ENCODE measurements at places on chromosomes 1 and 21.
A peak's percentile ranks its signal among the peaks of the same experiment; 100 is the strongest.

GRCh38 chr1:118186026-118186425 lies 998 bp upstream of the SPAG17 start:
- no peak for DNase-seq

DNA sequence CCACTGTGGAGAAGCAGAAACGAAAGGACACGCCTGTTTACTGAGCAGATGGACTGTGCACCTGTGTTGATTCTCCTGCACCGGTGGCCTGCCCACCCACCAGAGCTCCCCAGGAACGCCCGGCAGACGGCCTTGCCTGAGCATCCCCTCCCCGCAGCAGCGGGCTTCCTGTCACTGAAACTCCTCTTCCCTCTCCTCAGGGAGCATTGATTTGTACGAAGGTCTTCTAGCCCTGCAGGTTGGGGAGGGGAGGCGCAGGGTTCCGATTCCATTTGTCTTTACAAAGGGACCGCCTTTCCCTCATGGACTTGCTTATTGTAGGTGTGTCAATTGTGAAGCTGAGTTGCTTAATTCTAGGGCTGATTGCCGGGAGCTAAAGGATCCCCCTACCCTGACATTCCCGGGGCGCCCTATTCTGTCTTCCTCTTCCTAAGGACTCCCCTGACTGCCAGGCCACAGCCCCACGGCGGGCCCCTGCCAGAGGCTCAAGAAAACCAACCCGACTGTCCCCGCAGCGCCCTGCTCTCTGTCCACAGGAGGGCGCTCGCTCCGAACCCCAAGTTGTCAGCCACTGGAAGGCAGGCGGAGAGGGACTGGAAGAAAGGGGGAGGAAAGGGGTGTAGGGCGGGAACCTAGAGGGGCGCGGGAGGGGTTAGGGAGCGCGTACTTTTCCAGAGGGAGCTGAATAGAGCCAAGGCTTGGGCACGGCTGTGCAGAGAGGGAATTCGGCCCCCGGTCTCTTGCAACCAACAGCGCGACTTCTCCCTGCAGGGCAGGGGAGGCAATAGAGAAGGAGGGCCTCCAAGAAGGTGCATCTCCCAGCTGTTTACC lies 2.8 kb downstream of the S100A6 start:
- DNase-seq = peak; percentile 53

DNA sequence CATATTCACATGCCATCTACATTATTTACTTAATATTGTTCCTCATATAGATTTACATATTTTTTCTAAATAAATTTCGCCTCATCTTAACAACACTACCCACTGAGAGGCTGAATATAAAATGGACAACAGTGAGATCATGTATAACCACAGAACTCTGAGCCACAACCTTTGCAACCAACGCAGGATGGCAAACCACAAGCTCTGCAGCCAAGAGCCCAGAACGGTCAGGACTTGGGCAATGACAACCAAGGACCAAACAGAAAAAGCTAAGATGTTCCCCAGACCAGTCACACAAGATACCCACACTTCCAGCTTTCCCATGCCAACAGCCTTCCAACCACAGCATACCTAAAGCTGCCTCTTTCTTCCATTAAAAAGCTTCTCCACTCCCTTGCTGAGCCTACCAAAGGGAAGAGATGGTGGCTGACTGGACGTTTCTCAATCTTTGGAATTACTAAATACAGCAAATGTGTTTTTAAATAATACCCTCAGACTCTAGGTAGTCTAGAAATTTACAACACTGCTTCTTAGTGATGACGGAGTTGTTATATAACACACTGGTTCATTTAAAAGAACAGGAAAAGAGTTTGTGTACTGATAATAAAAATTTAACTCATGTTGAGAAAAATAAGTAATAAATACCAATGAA lies 117.9 kb downstream of the AKT3 start:
- DNase-seq = peak; percentile 90

- peak; percentile 16 for DNase-seq
Measured at GRCh38 chr21:40143822-40144525, 276.7 kb downstream of the PCP4 start.

GRCh38 chr1:202656951-202657646 lies 53.2 kb downstream of the SYT2 start:
- DNase-seq = peak; percentile 29

GRCh38 chr1:10934150-10934818 lies 78.2 kb upstream of the TARDBP start:
- no peak for DNase-seq

DNA sequence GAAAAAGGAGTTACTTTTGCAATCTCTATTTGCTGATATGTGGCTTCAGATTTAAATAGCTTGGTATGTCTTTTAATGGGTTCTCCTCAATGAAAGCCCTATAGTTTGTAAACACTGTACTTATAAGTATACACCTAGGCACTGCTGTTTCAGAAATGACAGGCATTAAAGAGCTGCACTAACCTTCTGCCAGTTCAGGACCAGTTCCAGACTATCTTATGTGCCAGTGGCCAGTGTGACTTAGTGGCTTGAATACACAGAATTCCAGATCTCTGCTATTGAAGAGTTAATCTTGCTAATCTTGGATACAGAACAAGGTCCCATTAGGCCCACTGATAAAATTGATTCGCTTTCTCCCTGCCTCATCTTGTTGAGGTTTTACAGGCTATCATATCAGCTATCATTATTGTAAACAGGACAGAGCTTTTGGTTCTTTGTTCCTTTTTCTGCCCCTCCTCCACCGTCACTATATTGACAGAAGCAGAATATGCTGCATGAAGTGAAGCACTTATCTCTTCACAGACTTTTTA lies 337.5 kb downstream of the LRRIQ3 start:
- no peak for DNase-seq

DNA sequence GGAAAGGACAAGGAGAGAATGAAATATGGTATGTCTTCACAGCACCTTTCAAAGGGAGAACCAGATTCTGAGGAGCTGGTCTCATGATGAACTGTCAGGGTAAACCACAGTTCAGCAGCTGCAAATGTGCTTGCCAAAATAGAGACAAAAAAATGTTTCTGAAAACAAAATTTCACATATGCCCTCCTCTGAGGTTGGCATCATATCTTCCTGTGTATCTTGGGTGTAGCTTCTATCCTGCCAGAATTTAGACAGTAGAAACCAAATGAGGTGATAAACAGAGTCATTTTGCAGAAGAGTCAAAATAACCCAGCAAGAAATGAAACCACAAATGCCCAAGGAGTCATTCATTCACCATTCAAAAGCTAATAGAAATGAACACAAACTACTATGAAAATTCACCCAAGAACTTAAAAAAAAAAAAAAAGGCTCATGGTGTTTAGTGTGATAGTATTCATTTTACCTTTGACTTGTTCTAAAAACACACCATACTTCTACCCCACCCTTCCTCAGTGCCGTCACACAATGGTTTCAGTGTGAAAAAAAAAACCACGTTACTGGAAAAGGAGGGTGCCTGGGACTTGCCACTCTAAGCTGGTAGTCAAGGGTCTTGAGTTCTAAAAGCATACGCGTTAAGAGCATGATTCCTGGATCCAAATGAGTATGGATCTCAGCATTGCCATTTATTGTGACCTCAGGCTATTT lies 18.5 kb downstream of the SELL start:
- peak; percentile 61 for DNase-seq

- no peak for DNase-seq
Measured at GRCh38 chr1:225670356-225670755, 17.4 kb upstream of the ENAH start.

GRCh38 chr1:219114014-219114413 lies 59.7 kb upstream of the LYPLAL1 start:
- no peak for DNase-seq

GRCh38 chr1:164772635-164773034 lies 213.7 kb downstream of the PBX1 start:
- peak; percentile 20 for DNase-seq

DNA sequence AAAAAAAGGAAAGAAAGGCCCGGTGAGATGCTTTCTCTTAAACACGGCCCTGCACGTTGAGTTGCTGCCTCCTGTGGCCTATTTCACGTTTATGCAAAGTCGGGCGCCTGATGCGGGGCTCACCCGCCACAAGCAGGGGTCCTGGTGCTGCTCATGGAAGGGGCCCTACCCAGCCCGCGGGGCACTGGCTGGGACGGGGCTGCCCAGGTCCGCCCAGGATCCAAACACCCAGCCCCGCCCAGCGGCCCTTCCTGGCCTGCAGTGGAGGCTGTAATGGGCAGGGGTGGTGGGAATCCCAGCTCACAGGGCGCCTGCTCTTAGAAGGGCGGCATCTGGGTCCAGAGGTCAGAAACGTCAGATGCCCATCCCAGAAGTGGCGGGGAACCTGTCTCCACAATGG lies 1.6 kb downstream of the COL6A2 start:
- no peak for DNase-seq

- DNase-seq = peak; percentile 7
Measured at GRCh38 chr1:63829349-63830327, 55.8 kb downstream of the ROR1 start.

GRCh38 chr21:42155045-42155855 lies 63.7 kb upstream of the ABCG1 start:
- no peak for DNase-seq

DNA sequence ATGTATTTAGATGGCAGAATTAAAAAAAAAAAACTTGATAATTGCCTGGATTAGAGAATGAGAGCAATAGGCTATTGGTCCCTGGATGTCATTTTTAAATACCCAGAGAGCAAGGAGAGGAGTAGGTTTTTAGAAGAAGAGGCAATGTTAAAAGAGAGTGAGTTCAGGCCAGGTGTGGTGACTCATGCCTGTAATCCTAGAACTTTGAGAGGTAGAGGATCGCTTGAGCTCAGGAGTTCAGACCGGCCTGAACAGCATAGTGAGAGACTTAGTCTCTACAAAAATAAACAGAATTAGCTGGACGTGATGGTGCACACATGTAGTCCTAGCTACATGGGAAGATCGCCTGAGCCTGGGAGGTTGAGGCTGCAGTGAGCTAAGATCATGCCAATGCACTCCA lies 15.9 kb upstream of the MUTYH start:
- no peak for DNase-seq

DNA sequence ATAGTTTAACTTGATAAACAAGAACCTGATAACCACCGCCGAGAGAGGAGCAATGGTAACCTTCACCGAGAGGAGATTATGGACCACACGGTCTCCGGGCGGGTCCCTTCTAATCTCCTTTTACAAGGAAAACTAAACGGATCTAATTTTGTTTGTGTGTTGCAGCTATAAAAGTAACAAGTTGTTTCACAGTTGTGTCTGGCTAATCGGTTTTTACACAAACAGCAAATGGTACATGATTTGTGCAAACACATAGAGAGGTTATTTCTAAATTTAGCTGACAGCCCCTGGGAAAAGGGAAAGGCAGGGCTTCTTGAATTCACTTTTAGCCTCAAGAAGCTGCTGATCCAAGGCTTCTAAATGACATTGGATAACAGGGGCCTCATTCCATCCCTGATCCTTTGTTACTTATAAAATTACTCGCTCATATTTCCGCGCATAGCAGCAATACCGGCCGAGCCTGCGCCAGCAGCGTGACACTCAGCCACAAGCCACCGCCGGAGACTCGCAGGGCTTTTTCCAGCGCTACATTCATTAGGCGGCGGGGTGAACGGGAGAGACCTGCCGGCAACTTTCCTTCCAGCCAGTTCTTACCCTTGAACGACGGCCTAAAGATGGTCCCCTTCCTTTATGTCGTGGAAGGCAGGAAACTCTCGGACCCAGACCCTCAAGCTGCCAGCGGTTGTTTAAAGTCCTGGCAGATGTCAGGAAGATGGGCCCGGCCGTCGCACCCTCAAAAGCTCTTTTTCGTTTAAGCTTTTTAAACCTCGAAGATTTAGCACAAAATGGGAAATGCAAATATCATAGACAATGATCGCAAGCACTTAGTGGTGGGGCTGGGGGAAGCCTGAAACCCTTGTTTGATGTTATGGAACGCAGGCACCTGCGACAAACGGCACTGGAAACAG lies 4.4 kb downstream of the FOXD3 start:
- DNase-seq = no peak

GRCh38 chr1:12344596-12345349 lies 114.9 kb downstream of the VPS13D start:
- DNase-seq = peak; percentile 93

DNA sequence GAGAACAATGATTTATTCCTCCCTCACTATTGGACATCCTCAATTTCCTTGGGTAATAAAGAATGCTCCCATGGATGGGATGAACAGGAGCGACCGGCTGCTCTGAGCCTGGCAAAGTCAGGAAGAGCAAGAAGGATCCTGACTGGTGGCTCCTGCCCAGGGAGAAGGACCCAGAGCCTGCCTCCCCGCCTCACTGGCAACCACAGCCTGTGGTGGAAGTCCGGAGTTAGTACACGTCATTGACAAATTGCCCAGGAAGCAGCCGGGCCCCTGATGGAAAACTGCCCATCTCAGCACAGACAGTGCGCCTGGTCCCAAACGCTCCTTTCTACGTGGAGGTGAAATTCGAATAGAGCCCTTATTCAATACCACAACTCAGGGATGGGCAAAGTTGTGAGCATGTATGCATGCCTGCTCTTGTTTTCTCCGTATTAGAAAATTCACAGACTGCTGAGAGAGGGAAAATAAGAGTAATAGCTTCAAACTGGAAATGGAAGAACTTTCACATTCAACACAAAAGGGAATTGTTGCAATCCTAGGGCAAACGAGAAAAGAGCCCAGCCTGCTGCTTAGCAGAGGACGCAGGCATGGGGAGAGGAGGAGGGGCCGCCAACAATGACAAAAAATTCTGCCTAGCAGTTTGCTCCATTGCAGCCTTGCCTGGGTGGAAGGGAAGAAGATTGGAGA lies 397.1 kb upstream of the VAMP3 start:
- DNase-seq = no peak

- no peak for DNase-seq
Measured at GRCh38 chr1:157274698-157275534, 136.7 kb upstream of the ETV3 start.

DNA sequence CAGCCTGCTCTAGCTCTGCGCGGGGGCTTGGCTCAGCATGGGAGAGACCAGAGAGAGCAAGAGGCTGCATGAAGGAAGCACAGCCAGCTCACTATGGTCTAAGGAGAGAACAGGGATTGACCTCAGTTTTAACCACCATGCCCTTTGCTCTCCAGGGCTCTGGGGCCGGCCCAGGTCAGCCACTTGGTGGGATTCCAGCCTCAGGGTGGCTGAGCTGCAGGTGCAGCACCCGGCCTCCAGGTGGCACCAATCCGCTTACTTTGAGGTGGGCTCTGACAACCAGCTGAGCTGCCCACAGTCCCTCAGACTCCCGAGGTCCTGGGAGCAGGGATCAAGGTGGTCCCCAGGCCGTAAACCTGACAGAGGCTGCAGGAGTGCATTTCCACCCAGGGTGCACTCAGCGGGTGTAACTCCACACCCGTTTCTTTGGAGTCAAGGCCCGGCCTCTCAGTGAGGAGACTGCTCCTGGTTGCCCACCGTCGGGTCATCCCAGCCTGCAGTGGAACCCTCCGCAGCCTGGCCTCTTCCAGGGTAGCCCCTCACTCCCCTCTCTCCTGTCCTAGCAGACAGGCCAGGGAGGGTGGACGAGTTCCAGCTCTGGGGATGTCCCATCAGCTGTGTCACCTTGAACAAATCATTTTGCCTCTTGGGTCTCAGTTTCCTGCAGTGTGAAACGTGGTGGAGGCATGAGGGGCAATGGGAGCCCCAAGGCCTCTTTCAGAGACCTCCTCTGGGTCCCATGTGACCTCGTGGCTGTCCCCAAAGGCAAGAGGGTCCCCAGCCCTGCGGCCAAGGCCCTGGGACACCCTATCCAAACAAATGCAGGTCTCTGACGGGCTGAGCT lies 607 bp upstream of the LGR6 start:
- peak; percentile 10 for DNase-seq

Measured in MV-4-11 (cell line).